ENCODE measurements at places on chromosomes 7 and 10.

DNA sequence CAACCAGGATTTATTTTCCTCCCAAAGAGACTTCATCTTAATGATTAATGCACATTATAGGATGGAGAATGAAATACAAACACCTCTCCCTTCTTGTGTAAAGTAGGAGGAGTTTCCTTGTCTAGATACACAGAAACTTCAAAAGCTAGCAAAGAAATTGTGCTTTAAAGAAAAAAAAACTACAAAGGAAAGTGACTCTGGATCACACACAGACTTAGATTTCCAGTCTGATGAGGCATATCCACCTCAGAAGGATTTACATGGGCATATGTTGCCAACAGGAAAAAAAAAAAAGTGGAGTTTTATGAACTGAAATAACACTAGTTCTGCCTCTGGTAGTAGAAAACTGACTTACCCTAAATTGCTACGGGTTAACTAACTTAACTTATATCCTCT lies 449.6 kb downstream of the KCNMA1 start:
- DNase-seq = no peak

DNA sequence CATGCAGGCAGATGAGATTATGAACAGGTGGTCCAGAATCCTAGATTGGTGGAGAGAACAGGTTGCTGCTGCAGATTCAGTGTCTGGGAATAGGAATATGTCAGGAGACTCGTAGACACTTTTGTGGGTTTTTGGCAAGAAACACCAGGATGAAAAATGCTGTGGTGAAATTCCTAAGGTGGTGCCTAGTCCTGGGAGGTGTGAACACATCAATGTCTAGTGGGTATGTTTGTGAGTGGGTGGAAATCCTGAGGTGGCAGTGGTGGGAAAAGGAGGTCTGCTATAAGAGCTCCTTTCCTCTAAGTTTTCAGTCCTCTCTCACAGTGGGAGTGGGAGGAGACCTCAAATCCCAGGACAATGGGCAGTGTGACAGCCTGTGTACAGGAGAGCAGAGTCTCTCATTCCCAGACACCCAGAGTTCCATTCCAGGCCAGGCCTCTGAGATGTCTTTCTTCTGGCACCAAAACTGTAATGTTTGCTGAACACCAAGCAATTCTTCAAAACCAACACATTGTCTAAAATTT lies 5.1 kb downstream of the ERV3-1 start:
- DNase-seq = no peak

- DNase-seq = no peak
Observed at GRCh38 chr10:13686331-13686752, 99.6 kb downstream of the PRPF18 start.

- DNase-seq = no peak
Observed at GRCh38 chr10:101231092-101231491, 1.8 kb upstream of the LBX1 start.

DNA sequence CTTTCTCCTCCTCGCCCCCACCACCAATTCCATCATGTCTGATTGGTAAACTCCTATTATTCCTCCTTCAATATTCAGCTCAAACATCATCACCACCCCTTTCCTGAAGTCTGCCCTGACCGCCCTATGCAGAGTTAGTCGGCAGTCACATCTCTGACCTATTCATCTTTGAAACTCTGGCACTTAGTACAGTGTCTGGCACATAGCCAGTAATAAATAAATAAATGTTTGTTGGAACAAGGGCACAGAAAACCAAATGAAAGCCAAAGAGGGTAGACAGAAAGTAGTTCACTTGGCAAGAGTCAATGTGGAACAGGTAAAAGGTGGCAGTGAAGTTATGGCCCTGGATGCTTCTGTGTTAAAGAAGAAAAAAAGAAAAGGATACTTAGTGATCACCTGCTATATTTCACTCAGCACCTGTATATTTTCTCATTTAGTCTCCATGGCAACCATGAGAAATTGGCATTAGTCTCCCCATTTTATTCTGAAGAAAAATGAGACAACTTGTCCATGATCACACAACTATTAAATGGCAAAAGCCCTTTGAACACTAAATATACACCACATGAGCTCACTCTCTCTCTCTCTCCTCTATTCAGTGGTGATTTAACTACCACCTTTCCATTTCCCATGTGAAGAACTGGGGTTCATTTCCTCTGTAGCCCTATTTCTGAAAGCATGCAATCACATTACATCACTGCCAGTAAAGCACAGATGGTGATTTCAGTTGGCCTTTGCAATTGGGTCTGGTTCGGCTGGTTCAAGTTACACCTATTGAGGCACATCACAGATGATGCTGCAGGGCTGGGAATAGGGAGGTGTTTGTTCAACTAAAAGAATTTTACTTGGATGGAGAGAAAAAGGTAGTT lies 25.3 kb downstream of the CHCHD3 start:
- no peak for DNase-seq

- no peak for DNase-seq
Observed at GRCh38 chr10:52778511-52779392, 6.2 kb upstream of the MBL2 start.

- no peak for DNase-seq
Observed at GRCh38 chr10:98257198-98257597, 10.8 kb downstream of the LOXL4 start.

DNA sequence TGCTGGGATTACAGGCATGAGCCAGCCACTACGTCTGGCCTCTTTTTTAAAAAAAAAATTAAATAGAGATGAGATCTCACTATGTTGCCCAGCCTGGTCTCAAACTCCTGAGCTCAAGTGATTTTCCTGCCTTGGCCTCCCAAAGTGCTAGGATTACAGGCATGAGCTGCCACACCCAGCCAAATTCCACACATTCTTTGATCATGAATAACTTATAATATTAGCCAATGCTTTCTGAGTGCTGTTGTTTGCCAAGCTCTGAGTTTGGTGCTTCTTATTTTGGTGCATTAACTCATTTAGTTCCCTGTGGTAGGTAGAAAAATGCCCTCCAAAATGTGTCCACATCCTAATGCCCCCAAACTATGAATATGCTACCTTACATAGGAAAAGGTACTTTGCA lies 47.2 kb upstream of the MKI67 start:
- DNase-seq = no peak

DNA sequence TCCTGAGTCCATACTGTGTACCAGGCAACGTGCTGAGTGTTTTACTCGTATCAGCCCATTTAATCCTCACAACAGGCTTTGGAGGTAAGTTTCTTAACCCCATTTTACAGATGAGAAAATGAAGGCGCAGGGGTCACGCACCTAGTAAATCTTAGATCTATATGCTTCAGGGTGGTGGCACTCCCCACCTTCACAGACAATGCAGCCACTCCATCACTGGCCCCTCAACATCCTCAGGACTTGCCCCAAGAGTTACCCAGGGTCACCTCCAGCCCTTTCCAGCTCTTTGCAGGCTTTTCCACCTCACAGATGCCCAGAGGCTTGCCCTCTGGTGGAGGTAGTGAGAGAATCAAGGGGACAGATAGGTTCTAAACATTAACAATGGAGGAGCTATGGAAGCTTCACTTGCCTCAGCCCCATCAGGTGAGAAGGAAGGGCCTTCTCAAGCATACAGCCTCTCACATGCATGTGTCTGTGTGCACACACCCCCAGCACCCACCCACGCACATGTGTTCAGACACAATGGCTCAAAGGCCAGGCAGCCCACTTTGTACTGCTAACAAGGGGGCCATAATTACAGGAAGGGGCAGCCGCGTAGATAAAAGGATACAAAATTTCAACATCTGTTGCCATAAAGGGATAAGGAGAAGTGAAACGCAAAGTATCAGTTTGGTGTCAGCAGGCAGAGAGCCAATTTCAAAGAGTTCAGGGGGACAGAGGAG lies 29.1 kb downstream of the DPCD start:
- no peak for DNase-seq

DNA sequence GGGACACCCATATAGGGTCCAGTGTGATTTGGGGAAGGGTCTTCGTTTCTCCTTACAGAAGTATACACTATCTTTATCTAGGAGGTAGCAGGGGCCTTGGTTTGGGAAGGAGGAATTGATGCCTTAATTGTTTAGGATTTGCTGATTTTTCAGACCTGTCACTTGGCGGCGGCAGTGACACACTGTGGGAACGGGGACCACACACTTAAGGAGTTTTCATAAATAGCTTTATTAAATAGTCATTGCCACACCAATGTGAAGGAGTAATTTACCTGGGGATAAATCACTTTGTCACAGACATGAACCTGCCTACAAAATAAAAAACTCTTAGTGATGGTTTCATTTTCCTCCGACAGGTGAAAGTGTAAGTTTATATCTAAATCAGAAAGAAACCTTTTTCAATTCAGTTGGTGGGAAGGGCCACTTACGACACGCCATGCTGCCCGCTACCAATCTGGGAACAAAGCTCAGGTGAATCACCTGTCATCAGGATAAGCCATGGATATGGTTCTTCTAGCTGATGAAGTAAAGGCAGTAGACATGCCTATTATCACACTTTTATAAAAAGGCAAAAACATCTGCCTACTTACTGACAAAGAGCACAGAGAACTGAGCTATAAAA lies 12.3 kb upstream of the ENO4 start:
- DNase-seq = peak; percentile 39

DNA sequence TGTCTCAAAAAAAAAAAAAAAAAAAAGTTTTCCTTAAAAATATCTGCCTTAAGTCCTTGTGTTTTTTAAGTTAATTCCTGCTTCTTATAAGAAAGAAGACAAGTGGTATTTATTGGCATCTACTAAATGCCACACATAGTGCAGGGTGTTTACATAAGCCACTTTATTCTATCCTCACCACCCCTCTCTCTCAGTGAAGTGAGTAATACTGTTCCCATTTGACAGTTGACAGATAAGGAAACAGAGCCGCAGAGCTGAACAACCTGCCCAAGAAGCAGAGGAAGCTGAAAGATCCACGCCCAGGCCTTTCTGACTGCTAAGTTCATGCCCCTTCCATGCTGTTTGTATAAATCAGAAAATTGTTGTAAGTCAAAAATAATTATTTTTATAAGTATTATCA lies 54.1 kb downstream of the ABLIM1 start:
- DNase-seq = no peak

DNA sequence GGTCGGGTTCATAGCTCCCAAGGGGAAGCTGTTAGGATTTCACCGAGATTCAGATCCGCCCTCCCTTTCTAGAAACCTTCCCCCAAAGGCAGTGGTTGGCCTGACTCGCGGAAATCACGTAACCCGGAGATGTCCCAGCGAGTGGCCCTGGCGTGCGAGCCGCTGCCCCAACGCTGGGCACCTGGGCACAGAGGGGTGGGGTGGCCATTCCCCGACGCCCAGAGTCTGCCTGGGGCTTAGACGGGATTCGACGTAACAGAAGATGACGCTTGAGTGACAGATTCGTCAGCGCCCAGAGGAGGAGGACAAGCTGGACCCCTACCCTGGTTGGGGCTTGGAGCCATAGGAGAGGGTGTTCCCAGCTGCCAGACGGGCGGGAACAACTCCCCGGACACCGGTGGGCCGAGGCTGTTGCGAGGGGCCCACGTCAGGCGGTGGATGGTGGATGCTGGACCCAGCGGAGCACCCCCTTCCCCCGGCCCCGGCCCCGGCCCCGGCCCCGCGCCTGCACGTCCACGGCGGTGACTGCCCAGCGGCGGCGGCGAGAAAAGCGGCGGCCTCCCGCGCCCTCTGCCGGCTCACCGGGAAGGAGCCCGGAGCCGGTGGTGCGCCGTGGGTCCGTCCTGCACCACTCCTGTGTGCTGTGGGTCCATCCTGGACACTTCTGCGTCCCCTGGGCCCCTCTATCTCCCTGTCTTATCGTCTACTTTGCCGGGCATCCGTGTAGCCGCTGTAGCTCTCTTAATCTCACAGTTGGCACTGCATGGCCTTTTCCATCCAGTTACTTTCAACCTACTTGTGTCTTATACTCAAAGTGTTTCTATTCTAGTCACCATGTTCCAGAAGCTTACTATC lies 35.4 kb upstream of the KNDC1 start:
- DNase-seq = no peak

Data from NCI-H2081 treated with DMSO at 0.1 percent for 48 hours (cell line).